Omental fat pad (tissue), 4 donors: ENCODE measurements at places on chromosomes 3 and 15.

DNA sequence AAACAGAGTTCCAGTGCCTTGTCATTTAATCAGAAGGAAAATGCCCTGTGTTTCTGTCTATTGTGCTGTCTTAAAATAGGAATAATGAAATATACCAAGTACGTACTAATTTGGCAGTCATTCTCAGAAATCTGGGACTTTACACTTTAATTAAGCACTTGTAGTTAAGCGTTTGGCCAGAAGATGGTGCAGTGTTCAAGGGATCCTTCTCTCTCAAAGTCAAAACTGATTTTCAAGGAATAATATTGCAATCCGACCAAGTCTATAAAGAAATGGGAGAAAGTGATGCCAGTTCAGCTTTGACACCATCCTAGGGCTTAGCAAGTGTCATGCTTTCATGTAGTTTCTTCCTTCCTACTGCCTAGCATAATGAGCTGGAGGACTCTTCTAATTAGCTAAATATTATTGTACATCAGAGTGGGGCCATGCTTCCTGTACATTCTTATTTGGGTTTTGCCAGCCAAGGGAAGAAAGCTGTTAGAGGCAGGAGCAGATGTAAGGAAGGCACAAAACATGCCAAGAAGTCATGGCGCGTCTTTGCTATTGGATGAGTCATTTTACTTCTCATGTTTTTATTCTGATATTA, 64.8 kb downstream of the SAMMSON start:
- DNase-seq = no peak

DNA sequence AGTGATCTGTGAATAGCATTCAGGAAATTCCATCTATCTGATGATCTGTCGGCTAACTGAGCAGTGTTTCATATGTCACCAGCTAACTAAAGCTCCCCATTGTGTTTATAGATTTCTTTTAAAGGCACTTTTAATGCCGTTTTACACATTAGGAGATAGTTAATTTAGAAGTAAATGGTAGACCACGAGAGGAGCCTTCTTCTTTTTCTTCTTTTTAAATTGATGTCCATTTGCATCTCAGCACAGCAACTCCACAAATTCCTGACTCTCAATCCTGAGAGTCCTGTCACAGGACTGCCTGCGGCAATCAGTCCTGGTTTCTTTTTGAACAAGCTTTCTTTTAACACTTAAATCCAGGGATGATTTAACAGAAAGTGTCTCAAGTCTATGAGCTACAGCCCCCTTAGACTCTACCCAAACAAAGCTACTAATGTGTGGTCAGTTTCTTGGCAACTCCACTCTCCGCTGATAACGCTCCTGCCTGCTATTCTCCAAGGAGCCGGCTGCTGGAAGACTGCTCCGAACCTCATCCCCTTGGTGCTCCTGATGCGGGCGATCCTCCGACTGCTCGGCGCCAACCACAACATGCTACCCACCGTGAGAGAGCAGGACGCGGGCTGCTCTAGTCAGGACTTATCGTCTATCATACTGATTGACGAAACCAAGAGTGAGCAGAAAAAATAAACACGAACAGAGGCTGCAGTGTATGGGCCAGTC, 421.4 kb downstream of the MECOM start:
- no peak for DNase-seq

- DNase-seq = no peak
Measured at GRCh38 chr3:48446043-48446424, 503 bp upstream of the ATRIP start.

- DNase-seq = no peak
Measured at GRCh38 chr3:105891101-105891500, 22.3 kb upstream of the CBLB start.

- DNase-seq = no peak
Measured at GRCh38 chr15:100134089-100134583, 207.6 kb downstream of the ADAMTS17 start.

DNA sequence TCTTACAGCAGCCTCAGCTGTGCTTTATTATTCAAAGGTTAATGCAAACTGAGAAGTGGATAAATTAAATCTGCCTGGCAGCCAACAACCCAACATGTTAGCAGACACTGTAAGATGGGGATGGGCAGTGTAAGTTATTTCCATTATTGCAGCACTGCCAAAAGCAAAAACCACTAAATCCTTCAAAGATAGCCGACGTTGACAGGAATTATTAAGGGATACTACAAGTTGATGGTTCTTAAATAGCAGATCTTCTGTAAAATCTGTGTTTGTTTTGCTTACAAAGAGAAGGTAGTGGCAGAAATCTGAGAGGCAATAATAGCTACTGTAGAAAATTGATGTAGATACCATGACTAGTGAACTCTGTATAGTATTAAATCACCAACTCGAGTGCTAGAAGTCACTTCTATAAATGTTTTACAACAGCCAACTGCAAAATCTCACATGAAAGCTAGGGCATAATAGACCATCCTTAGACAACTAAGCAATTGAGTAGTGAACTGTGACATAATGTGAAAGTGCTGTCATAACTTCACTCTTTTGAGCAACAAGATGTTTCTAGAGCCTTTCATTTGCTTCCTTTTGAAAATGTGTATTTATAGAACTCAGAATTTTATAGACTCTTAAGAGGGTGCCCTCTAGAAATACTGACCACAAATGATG, 278.6 kb downstream of the UBE2E2 start:
- no peak for DNase-seq

DNA sequence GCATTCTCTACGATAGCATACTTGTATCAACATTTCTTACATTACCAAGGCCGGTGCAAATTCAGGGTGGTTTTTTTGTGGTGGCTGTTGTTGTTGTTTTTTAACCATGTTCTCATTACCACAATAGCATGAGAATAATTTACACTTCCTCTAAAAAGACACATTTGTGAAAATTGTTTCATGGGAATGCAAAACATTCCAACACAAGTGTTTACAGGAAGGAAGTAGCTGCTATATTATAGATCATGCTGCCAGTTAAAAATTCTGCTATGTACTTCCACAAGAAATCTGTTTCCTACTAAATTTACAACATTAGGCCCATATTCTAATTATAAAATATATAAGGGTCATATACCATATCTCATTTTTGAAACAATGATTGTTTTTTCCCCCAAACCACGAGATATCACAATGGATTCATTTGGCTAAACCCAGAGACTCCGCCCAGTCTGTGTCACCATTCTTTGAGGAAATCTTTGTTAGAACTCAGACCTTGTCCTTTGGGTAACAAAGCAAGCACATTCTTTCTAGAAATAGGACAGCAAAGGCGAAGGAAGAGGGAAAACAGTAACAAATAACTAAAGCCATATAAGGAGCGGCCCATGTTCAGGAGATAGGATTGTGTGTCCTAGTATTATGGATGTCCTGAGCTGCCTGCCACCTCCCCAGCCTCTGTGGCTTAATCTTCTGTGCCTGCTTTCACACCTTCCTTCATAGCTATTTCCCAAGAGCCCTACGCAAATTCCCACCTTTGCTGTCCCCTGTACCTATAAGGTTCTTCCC, 60.1 kb downstream of the UACA start:
- no peak for DNase-seq

DNA sequence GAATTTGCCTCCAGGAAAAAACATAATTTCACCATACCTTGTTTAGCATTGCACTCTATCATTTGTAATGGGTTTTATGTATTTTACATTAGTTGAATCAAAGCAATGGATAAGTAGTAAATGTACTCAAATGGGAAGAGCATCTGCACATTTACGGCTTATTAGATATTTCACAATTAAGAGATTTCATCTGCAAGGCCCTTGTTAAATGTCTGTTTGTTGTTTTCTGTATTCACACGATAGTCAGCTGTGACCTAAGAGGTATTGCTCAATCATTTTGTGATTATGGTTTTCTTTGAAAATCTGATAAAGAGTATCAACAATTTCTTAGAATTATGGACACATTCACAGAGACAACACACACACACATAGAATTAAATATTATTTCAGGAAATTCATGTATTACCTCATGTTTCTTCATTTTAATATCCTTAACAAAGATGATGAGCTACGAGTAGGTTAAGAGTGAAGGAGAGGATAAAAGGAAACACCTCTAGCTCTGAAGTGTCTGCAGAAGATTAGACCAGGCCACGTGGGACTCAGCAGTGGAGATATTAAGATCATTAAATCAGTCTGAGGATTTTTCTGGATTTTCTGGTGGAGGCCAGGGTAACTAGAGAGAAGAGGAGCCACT, 121.9 kb upstream of the POU1F1 start:
- DNase-seq = no peak

GRCh38 chr3:165406425-165406824, 210.2 kb upstream of the SLITRK3 start:
- no peak for DNase-seq

DNA sequence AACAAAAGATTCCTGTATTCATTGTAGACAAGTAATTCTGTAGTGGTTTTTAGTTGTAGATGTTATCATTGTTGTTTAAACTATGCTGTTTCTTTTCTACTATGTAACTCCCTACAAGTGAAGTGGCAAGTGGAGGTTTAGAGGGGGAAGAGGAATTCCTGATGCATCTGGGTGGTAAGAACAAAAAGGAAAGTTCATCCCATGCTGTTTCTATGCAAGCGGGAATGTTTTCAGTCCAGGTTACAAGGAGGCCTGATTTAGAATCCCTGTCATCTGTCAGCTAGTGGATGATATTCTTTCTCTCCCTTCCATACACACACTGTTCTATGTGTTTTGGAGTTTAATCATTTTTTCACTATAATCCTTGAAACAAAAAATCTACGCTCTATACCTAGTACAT, 67.4 kb downstream of the IMPG2 start:
- DNase-seq = no peak

- no peak for DNase-seq
Measured at GRCh38 chr15:63917588-63918316, 84.0 kb upstream of the HERC1 start.

DNA sequence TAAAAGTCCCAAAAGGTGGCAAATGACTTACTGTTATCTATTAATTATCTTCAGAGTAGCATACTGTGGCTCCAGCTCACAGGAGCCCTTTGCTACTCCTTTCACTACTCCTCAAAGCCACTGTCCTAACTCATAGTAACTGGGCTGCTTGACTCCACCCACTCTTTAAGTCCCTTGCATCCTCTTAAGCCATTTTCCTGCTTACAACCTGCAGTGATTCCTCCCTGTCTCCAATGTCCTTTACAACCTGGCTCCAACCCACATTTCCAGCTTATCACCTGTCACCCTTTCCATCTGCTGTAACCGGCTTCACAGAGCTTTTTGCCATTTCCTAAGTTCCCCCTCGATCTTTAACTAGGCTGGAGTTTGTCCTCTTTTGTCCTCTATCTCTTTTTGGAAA, 388.1 kb downstream of the FGF12 start:
- DNase-seq = no peak

DNA sequence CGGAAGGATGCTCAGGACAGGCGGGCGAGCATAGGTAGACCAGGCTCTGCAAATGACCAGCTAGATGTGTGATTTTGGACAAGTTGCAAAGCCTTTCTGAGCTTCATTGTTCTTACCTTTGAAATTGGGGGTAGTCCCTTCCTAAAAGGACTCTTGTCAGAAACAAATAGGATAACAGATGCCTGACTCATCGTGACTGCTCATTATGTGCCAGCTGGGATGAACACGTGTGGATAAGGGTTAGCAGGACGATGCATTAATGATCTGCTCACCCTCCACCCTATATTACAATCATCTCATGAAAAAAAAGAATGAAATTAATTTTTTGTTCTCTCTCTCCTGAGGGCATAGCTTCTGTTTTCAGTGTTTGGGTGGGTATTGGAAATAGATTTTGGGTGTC, 223.4 kb downstream of the NR2F2 start:
- DNase-seq = no peak

DNA sequence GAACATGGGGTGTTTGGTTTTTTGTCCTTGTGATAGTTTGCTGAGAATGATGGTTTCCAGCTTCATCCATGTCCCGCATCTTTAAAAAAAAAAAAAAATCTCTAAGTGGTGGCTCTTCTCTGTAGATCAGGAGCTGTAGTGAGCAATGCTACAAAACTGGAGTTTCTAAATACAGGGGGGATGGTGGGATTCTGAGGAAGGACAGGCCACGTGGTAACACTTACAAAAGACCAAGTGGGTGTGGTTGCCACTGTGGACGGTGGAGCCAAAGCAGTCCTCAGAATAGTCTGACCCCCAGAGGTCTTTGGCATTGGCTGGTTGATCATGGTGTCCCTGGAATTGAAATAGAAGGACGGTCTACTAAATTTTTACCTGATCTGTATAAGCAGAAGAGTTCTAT, 7.7 kb downstream of the CCRL2 start:
- no peak for DNase-seq

DNA sequence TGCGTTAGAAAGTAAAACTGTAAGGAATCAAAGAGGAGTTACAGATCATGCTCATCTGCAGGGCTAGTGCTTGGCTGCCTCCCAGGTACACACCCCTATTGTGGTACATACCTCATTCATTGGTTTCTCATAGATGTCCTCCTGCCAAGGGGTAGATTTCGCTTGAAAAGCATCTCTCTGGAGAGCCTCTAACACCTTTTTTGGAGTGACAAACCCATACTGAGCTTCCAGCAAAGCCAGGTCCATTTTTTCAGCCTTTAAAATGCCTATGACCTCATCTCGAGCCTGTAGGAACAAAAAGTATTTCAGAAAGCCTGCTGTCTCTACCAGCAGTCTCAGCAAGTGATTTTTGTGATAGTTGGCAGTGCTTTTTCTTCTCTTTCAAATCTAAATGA, 112.1 kb downstream of the CMSS1 start:
- DNase-seq = no peak

DNA sequence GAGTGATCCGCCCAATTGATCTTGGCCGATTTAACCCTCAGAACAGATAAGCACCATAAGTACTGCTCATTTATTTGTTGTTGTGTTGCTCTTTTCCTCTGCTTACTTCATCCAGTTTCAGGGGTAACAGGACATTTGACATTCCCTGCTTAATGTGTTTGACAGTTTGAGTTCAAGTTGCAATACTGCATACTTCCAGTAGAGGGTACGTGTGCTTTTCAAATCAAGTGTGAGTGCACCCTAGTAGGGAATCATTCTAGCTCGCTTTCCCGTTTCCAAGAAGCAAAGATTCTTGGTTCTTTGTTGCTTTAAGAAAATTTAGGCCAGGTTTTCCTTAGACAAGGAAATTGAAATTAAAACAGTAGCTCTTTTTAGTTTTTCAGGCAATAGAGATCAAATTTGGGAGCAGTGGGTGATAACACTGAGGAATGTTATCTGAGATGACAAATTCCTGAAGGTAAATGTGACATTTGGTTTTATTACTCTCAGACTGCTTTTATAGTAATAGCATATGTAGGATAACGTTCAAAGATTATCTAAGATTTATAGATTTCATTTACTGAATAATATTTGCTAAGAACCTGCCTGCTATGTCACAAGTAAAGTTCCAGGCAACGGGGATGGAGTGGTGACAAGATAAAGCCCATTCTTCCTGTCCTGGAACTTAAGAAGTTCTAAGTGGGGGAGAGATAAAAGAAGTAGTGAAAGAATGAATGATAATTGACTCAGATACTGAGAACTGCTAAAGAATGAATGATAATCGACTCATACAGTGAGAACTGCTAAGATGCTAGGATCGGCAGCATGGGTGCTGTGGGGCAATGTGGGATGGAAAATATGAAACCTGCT, 73.3 kb downstream of the SYNPR start:
- DNase-seq = no peak

- DNase-seq = no peak
Measured at GRCh38 chr15:58724466-58724865, 25.0 kb downstream of the ADAM10 start.

GRCh38 chr15:41730543-41730942, 43.7 kb upstream of the MAPKBP1 start:
- DNase-seq = no peak

- no peak for DNase-seq
Measured at GRCh38 chr15:45588219-45588875, 1.2 kb downstream of the BLOC1S6 start.

- no peak for DNase-seq
Measured at GRCh38 chr15:90060797-90061196, 41.5 kb downstream of the IDH2 start.

- DNase-seq = no peak
Measured at GRCh38 chr15:90178468-90179435, 22.4 kb upstream of the SEMA4B start.
